ENCODE measurements at places on chromosomes 4 and X. TPM values are rescaled to one million over a fixed set of nuclear protein-coding genes. Genes with fewer than 3 reads are reported as not detected.

MRPL1 gene
- 62.4 TPM for total RNA-seq

RAB40A gene
- total RNA-seq = 0.58 TPM

PDZD4 gene
- 2.6 TPM for total RNA-seq

ADRA2C gene
- total RNA-seq = 0.27 TPM

DOK7 gene
- total RNA-seq = not detected

HSD17B13 gene
- total RNA-seq = not detected

DNA sequence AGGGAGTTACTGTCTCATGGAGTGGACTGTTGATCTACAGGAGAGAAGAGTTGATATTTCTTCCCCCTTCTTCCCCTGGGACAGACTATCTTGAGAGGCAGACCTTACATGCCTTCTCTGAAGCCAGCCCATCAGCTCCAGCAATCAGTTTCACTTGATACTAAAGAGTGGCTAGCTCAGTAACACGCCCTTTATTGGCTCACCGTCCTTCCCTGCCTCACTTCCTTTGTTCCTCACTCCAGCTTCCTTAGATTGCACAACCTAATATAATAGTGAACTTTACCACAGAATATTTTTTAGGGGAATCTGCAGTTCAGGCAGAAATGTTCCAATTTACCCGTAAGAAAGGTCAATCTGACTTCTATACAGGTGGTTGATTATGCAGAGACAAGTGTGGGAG, 128.1 kb upstream of the NDP start:
- DNase-seq = no peak
- no peak overlapping the region for H3K4me3 ChIP-seq
- no peaks in the 10 kb centered on the region for H3K27me3 ChIP-seq

- no peaks in the 10 kb centered on the region for H3K36me3 ChIP-seq
- H3K27me3 ChIP-seq = no peaks in the 10 kb centered on the region
- DNase-seq = no peak
- H3K4me1 ChIP-seq = no peaks in the 10 kb centered on the region
- no peak overlapping the region for H3K27ac ChIP-seq
These were observed 39.7 kb downstream of the AFF2 start for GRCh38 chrX:148540114-148540513.

GRCh38 chr4:8577972-8578371, 2.2 kb upstream of the GPR78 start:
- DNase-seq = no peak
- H3K4me3 ChIP-seq = no peak overlapping the region
- H3K36me3 ChIP-seq = no peaks in the 10 kb centered on the region
- peaks cover 21% of the 10 kb centered on the region for H3K27me3 ChIP-seq

DNA sequence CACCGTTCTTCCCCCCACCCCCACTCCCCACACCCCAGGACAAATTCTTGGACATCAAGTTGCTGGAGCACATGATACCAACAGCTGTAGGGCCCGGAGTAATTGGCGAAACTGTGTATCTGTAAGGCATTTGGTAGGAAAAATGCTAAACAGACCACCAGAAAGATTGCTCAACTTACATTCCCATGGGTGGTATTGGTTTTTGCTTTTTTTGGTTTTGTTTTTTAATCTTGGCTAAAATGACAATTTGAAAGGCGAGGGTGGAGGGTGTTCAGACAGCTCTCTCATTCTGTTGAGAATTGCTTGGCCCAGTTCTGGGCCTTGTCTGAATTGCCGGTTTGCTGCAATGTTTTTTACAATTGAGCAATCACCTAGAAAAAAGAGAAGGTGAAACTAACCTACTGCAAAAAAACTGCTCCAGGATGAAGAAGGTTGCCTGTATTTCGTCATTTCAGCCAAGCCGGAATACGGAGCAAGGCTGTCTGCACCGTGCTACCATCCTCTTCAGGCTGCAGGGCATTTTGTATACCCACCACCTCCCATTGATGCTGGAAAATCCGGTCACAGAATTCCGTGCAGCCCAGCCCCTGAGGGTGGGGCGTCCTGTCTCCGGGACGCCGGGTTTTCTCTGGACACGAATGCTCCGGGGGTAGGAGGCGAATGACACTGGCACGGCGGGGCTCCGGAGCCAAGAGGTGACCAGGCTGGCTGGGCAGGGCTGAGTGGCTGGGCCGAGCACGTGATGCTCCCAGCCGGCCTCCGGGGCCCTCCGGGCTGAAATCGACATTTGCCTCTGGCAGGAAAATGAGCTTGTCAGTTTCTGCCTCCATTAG, at the start of gene CLCN4:
Gene CLCN4, plus strand, starts transcription at position 777 of the 833 bp plus-strand sequence. CDS start 28,058 bp downstream, outside the sequence.
- peak; percentile 6 for DNase-seq
- H3K36me3 ChIP-seq = no peaks in the 10 kb centered on the region
- H3K4me3 ChIP-seq = no peak within 1 kb of the TSS
- H3K27ac ChIP-seq = no peak within 1 kb of the TSS
- H3K4me1 ChIP-seq = peaks cover 11% of the 10 kb centered on the region
- H3K27me3 ChIP-seq = peaks cover 35% of the 10 kb centered on the region

- peak overlapping the region; percentile 80 for H3K27ac ChIP-seq
- no peaks in the 10 kb centered on the region for H3K36me3 ChIP-seq
- no peak overlapping the region for H3K4me3 ChIP-seq
- H3K27me3 ChIP-seq = no peaks in the 10 kb centered on the region
- peaks cover 59% of the 10 kb centered on the region for H3K4me1 ChIP-seq
These were observed 509.6 kb upstream of the DIPK2B start for GRCh38 chrX:45710081-45710801.

- no peak overlapping the region for H3K4me3 ChIP-seq
- no peaks in the 10 kb centered on the region for H3K36me3 ChIP-seq
- peaks cover 4% of the 10 kb centered on the region for H3K27me3 ChIP-seq
- H3K4me1 ChIP-seq = peaks cover 7% of the 10 kb centered on the region
- no peak for DNase-seq
These were observed 22.4 kb downstream of the TLR2 start for GRCh38 chr4:153706519-153706918.

DNA sequence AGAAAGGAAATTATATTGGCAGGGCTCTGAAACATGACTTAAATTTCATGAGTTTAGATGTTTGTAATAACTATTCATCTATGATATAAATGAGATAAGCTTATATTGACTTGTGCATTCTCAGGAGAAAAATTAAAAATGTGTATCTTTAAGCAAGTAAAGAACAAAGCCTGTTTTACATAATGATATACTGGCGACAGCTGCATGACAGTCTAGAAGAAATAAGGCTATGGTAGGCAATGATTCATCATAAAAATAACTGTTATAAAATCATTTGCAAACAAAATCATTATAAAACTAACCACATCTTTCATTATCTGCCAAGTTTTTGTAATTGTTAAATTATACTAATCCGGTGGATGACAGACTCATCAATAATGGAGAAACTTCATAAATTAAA, 188.1 kb downstream of the ADAM29 start:
- no peaks in the 10 kb centered on the region for H3K4me1 ChIP-seq
- DNase-seq = no peak
- H3K36me3 ChIP-seq = no peaks in the 10 kb centered on the region
- H3K27me3 ChIP-seq = no peaks in the 10 kb centered on the region

- peak overlapping the region; percentile 95 for H3K27ac ChIP-seq
- H3K27me3 ChIP-seq = peaks cover 11% of the 10 kb centered on the region
- peak overlapping the region; percentile 93 for H3K4me3 ChIP-seq
- peaks cover 4% of the 10 kb centered on the region for H3K36me3 ChIP-seq
These were observed 1.6 kb upstream of the SETD7 start for GRCh38 chr4:139557556-139558110.

DNA sequence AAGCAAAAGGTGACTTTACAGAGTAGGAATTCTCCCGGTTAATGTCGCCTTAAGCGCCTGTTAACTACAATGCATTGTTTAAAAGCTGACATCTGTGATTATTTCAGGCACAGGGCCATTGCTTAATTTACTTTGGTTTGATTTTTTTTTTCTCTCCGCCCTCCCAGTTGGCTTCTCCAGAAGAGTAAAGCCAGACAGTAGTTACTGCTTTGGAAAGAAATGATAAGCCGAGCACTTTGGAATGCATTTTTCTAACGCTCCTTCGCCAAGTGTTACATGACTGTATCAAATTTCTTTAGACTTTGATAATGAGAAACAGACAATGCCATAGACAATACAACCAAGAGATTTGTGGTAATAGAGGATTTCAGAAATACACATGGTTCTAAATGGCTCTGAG, 383.0 kb upstream of the TENM3 start:
- DNase-seq = no peak
- no peak overlapping the region for H3K4me3 ChIP-seq
- no peak overlapping the region for H3K27ac ChIP-seq
- no peaks in the 10 kb centered on the region for H3K27me3 ChIP-seq
- no peaks in the 10 kb centered on the region for H3K4me1 ChIP-seq

DNA sequence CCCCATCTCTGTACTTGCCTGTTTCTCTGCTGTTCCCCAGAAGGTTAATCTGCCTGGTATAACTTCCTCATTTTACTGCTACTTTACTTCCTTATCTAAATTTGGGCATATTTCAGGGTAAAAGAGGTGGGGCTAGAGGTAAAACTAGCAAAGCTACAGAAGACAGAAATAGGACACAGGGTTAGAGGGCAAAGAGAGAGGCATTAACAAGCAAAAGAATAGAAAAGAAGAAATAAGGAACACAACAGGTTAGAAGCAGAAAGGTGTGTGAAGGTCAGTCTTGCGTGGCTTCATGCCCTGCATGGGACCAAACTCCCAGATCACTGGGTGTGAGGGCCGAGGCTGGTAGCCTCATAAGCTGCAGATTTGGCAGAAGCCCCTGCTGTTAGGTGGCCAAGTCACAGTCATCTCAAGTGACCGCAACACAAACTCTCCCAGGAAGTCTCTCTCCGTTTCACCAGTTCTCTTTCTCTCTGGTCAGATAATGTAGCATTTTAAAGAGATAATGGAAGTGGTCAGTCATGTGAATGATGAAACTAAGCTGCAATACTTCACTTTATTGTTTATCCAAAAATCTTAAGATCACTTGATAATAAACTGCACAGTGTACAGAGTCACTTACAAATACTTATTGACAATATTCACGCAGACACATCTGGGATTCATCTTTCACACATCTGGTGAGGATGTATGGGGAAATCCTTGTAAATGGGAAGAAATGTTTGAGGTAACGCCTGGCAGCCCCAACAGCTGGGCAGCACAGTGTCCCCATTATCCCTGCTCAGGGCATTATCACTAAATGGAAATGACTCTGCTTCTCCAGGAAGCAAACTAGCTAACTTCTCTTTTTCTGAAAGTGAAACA, 16.4 kb downstream of the TMEM154 start:
- no peak for DNase-seq
- H3K27ac ChIP-seq = no peak overlapping the region
- H3K27me3 ChIP-seq = no peaks in the 10 kb centered on the region
- no peak overlapping the region for H3K4me3 ChIP-seq
- H3K36me3 ChIP-seq = peaks cover 21% of the 10 kb centered on the region

DNA sequence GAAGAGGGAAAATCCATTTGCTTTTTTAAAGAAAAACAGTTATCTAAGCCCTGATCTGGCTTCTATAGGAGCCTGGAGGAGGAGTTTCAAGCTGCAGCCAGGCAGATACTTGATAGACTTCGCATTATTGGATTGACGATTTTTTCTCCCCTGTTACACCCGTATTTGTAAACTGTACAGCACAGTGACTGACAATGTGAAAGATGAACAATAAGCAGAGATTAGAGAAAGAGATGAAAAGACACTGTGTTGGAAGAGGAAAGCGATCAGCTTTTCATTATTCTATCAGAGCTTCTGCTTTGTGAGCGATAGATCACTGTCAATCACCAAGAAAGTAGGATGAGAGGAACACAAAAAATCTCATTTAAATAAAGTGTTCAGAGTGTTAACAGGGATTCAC, 639.2 kb downstream of the TLL1 start:
- no peak overlapping the region for H3K4me3 ChIP-seq
- no peak for DNase-seq
- H3K4me1 ChIP-seq = no peaks in the 10 kb centered on the region
- H3K27me3 ChIP-seq = no peaks in the 10 kb centered on the region

All from activated CD8-positive, alpha-beta T cell treated with anti-CD3 and anti-CD28 coated beads for 36 hours (primary cell).